ENCODE measurements at places on chromosomes 3 and 15. TPM values are rescaled to one million over a fixed set of nuclear protein-coding genes. Genes with fewer than 3 reads are reported as not detected.

TTLL13 gene
- total RNA-seq: 0.14 TPM

CPEB1 gene
- 13.7 TPM for total RNA-seq

P2RY13 gene
- not detected for total RNA-seq

SLC7A14 gene
- 4.1 TPM for total RNA-seq

RARB gene
- 10.3 TPM for total RNA-seq

SEMA7A gene
- 3.8 TPM for total RNA-seq

All from smooth muscle cell of bladder (primary cell).